ENCODE measurements at places on chromosomes 7 and 10. TPM values are rescaled to one million over a fixed set of nuclear protein-coding genes. Genes with fewer than 3 reads are reported as not detected.
A peak's percentile ranks its signal among the peaks of the same experiment; 100 is the strongest.

The FFAR4 gene
- not detected for polyA plus RNA-seq

The ERLIN1 gene
- polyA plus RNA-seq, result 54.4 TPM

The AKR1D1 gene
- polyA plus RNA-seq, result 0.07 TPM

The CD36 gene
- 34.3 TPM for polyA plus RNA-seq

The TMEM225B gene
- 2.5 TPM for polyA plus RNA-seq

The PKD1L1 gene
- polyA plus RNA-seq, result 0.17 TPM

The TAS2R3 gene
- 0.51 TPM for polyA plus RNA-seq

The CALHM3 gene
- not detected for polyA plus RNA-seq

The SYCE1 gene
- 0.10 TPM for polyA plus RNA-seq

The CTTNBP2 gene
- 32.1 TPM for polyA plus RNA-seq

The ADCY1 gene
- 3.0 TPM for polyA plus RNA-seq

The HTR5A gene
- polyA plus RNA-seq, result not detected

The CYREN gene
- polyA plus RNA-seq, result 60.9 TPM

DNA sequence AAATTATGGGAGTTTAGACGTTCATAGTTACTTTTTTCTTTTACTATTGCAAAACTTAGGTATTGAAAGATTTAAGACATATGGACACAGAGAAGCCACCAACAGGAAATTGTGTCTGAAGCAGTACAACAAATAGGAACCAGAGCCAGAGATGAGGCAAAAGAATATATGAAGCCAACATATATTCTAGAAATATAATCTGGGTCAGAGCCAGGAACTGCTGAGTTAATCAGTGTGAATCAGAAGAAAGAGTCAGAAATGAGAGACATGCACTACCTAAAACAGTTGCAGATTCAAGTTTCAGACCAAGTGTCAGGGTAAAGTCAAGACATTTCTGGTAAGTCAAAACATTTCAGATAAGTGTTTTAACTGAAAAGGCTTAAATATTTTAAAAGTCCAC lies 67.7 kb downstream of the DGKB start:
- no peak for DNase-seq

DNA sequence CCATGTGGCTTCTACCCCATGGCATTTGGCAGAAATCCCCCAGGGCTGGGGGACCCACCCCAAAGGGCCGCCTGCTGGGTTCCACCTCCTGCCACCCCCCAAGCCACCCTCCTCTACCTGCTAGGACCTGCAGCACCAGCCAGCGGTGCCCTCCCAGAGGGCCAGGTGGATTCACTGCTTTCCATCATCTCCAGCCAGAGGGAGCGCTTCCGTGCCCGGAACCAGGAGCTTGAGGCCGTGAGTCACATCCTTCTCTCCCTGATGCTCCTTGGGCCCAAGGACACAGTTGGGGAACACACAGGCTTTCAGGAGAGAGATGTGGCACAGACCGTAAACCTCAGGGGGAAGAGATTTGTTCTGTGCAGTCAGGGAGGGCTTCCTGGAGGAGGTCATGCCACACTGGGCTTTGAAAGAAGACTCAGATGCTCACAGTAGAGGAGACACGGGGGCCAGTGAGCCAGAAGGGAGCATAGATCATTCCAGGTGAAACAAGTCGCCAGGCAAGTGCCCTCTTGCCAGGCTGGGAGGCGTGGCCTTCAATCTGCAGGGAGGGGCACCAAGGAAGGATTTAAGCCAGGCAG lies 11.5 kb upstream of the SH2B2 start:
- no peak for DNase-seq

DNA sequence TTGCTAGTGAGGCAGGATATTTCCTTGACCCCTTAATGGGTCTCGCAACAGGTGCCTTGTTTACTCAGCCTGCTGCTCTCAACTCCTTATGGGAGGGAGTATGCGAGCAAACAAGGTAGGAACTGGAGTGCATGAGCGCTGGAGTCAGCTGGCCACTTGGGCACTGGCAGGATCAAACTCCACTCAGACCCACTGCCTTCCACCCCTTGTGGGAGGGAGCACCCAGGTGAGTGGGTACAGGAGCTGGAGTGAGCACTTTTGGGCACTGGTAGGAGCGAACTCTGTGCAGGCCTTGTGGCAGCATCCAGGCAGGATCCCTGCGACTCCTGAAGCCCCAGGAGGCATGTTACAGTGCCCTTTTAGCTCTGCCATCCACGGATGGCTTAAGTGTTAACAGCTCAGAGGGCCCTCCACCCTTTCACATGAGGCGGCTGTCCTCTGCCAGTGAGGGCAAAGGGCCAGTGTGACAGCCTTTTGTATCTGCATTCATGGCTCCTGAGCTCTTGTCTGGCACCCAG lies 123.2 kb downstream of the ST7 start:
- no peak for DNase-seq

- no peak for DNase-seq
These were observed 232.5 kb downstream of the MAD1L1 start for GRCh38 chr7:2000153-2000687.

- DNase-seq, result peak; percentile 21
These were observed 514.4 kb downstream of the INHBA start for GRCh38 chr7:41188163-41189130.

GRCh38 chr10:71860243-71861029 lies 9.4 kb upstream of the PSAP start:
- DNase-seq, result no peak

- no peak for DNase-seq
These were observed 68.1 kb downstream of the LHPP start for GRCh38 chr10:124529661-124530214.

GRCh38 chr10:42990016-42990720 lies 86.7 kb upstream of the RET start:
- DNase-seq, result no peak

DNA sequence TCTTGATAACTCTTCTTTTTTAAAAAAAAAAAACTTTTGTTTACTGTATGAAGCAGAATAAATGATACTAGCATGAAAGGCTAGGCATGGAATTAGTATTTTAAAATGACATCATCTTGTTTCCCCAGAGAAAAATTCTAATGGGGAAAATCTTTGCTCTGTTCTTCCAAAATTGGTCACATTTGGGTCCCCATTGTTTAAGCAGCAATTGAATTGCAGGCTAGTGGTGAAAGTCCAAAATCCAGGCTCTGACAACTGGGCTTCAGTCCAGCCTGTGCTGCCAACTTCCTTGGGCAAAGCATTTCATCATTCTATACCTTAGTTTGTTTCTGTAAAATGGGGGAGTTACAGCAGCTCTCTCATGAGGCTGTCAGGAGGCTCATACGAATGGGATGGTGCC lies 726.4 kb downstream of the KCNMA1 start:
- no peak for DNase-seq

DNA sequence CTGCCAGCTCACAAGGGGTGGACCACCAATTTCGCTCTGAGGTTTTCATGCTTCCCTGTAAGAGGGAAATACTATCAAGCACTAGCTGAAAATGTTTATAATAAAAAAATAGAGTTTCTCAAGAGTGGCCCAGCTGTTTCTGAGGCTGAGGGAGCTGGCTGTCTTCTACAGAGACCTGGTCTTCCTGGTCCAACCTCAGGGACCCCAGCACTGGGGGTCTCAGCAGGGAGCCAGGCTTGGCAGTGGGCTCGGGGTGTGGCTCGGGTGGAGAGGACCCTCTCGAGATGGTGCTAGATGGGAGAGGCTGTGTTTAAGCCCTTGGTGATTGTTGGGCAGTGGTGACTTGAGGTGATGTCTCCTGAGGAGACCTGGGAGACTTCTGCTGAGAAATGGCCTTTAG lies 87.3 kb upstream of the SHH start:
- no peak for DNase-seq

DNA sequence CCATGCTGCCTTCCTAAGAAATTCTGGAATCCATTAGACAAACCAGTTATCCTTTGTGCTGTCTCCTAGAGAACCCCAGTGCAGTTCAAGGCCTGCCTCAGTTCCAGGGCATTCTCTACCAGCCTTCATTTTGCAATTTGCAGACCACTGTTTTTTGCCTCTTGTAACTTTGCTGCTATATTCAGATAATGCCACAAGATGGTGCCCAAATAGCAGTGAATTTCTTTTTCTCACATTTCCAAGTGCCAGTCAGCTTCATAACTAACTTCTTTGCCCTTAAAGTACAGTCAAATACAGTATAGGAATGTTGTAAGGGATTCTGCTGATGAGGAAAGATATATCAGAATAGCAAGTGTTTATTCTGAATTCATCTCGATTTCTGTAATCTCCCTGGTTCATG lies 25.2 kb downstream of the LOXL4 start:
- DNase-seq, result no peak

- DNase-seq, result no peak
These were observed 76.9 kb upstream of the PDCD4 start for GRCh38 chr10:110794808-110795207.

DNA sequence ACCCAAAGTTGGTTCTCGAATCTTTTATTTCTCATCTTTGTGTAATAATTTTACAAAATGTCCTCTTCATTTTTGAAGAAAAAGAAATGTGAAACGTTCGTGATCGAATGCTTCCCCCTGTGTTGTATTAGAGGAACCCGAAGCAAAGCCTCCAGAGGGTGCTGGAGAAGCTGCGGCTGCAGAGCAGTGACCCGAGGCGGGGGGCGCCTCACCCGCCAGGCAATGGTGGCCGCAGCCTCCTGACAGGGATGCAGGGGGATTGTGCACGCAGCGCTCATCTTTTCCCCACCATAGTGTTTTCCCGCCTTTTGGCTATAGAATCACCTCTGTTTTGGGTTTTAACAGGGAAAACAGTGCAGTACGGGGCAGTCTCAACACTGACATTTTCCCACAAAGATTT lies 307.5 kb upstream of the ANKRD30A start:
- DNase-seq, result no peak

GRCh38 chr10:127470911-127471310 lies 78.2 kb upstream of the NPS start:
- DNase-seq, result no peak

- no peak for DNase-seq
These were observed 35.6 kb upstream of the GRB10 start for GRCh38 chr7:50818324-50818723.

GRCh38 chr10:129709627-129710509 lies 242.8 kb downstream of the MGMT start:
- no peak for DNase-seq

GRCh38 chr7:25319707-25320106 lies 91.4 kb upstream of the NPVF start:
- DNase-seq, result no peak

DNA sequence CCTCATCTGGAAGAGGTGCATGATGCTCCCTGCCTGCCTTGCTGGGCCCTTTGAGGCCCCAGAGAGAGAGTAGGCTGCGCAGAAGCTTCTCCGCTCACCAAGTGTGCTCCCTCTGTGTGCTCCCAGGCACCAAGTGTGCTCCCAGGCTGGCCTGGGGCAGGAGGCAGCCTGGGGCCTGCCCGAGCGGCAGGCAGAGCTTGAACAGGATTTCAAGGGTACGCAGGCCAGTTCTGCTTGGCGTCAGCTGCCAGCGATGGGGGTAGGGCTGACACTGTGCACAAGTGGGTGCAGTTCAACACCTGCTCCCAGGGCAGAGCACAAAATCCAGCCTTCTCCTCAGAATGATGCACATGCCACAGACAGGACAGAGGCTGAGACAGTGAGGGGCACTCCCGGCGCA lies 119.7 kb downstream of the FAM53B start:
- DNase-seq, result no peak

DNA sequence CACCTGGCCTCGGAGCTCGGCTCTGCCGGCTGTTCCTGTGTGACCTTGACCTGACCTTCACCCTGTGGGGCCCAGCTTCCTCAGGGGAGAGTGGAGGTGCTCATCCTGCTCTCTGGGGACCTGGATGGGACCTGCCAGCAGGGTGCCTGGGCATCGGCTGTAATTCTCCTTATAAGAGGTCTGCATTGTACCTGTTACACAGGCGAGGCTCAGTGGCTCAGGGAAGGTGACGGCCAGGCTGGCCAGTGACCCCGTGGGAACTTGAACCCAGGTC lies 29.0 kb downstream of the RET start:
- DNase-seq, result no peak

GRCh38 chr7:150738591-150739001 lies 1.4 kb downstream of the GIMAP5 start:
- DNase-seq, result no peak

GRCh38 chr10:124535731-124536495 lies 74.3 kb downstream of the LHPP start:
- no peak for DNase-seq

- DNase-seq, result no peak
These were observed 31.5 kb upstream of the NRP1 start for GRCh38 chr10:33365871-33366411.

DNA sequence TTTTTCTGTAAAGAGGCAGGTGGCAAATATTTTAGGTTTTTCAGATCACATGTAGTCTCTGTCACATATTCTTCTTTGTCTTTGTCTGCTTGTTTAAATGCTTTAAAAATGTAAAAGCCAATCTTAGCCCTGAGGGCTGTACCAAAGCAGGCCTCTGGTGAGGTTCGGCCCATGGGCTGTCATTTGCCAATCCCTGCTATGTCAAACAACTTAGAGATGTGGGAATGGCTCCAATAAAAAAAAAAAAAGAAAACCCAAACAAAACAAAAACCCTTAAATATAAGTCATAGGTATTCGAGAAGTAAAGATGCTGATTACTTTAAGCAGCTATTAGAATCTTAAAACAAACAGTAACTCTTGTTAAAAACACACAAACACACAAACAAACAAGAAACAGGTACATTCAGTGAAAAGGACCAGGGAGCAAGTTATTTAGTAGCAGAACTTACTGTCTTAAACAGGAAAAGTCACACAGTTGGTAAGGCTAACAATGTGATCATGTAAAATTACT lies 61.4 kb upstream of the NAMPT start:
- no peak for DNase-seq

- no peak for DNase-seq
These were observed 61.3 kb downstream of the DNAH11 start for GRCh38 chr7:21603972-21604749.

Measured in right renal cortex interstitium (tissue), 3 donors.